ENCODE measurements at places on chromosomes 1 and 21.

- no peak for DNase-seq
Measured at GRCh38 chr1:162732094-162732493, 58.4 kb upstream of the HSD17B7 start.

DNA sequence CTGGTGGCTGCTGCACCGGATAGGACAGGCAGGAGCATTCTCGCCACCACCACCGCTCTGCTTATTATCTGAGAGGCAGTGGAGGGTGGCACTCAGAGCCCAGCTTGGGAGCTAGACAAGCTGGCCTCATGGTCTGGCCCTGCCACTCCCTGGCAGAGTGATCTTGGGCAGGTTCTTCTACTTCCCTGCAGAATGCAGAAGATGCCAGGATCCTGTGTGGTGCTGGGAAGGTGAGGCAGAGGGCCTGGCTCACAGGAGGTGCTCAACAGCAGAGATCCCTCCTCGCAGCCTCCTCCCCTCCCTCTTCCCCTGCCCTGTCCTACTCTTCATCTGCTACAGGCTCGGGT lies 60.4 kb downstream of the ARHGEF10L start:
- no peak for DNase-seq

DNA sequence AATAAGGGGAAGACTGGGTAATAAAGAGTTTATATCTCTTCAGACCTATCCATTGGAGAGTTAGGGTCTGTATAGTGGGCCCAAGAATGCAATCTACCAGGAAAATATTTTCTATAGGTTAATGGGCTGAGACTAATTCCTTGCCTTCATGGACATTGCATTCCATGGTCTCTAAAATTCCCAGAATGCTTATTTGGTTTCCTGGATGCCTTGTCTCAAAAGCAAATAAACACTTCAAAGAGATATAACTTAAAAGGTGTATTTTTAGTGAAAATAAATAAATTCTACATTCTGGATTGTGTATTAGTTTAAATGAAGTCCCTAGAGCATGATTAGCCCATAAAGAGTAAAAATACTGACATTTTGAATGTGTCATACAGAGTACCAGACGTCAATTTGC lies 550.1 kb upstream of the PKN2 start:
- no peak for DNase-seq

GRCh38 chr1:31790140-31790539 lies 25.7 kb downstream of the SPOCD1 start:
- DNase-seq: no peak

DNA sequence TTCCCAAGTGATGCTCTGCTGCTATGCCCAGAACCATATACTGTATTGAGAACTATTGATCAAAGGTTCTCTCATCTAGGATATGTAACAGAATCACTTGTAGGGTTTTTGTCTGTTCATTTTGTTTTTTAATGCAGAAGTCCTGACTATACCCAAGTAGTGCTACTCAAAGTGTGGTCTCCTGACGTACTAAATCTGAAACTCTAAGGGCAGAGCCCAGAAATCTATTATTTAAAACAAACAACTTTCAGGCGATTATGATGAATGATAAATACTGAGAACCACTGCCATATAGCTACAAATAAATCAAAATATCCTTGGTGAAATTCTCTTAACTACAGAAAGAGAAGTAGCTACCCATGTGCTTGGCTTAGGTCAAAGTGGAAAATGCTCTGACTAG lies 10.1 kb downstream of the ZZZ3 start:
- no peak for DNase-seq

GRCh38 chr1:170807432-170807831 lies 127.9 kb upstream of the MROH9 start:
- no peak for DNase-seq

DNA sequence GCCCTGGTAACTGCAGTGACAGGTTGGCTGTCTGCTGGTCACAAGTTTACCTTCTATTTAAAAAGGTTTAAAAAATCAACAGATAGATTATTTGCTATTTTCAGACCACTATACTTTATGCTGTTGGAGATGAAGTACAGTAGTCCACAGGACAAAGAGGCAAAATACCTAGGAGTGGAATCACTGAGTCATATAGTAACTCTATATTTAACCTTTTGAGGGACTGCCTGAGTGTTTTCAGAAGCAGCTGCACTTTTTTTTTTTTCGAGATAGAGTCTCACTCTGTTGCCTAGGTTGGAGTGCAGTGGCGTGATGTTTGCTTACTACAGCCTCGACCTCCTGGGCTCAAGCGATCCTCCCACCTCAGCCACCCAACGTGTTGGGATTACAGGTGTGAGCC lies 11.7 kb downstream of the CNIH4 start:
- DNase-seq: no peak

GRCh38 chr1:202081992-202082391 lies 40.7 kb upstream of the GPR37L1 start:
- no peak for DNase-seq

DNA sequence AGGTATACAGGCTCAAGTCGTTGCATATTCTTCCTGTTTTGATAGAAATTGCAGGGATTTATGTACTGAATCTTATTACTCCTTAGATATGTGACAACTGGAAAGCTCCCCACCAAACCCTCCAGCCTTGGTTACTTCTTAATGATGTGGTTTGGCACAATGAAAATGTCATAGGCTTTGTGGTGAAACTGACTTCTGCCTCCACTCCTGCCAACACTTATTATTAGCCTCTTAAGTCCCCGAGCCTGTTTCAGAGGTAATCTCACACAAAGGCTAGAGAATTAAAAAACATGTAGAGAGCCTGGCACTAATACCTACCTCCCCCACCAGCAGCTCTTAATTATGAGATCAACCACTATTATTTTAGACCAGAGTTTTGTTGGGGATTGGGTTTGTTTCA lies 4.2 kb downstream of the COX20 start:
- DNase-seq: no peak

GRCh38 chr1:157234705-157235273 lies 96.6 kb upstream of the ETV3 start:
- DNase-seq: no peak

DNA sequence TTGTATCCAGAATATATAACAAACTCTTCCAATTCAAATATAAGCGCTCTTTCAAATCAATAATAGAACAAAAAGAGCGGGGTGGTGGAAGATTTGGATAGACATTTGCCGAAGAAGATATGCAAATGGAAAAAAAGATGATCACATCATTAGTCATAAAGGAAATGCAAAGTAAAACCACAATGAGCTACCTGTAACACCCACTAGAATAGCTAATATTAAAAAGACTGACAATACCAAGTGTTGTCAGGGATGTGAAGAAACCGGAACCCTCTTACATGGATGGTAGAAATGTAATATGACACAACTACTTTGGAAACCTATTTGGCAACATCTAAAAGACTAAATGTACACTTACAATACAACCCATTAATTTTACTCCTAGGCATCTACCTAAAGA lies 5.7 kb upstream of the TRAF5 start:
- DNase-seq: no peak

DNA sequence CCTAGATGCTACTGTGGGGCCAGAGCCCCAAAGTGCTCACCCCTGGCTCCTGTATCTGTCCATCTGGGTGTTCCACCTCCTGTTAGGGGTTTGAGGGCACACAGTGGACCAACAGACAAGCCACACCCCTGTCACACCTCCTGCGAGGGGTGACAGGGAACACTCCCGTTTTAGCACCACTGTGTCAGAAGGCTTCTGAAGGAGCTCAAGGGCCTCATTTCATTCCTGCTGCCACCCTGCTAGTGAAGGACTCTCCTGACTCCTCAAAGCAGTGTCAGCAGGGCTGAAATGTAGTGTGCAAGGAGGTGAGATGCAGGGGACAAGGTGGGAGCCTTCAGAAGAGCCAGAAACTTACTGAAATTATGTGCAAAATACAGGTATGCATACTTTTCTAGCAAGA lies 174.6 kb downstream of the GPATCH2 start:
- DNase-seq: no peak

- no peak for DNase-seq
Measured at GRCh38 chr1:18817795-18818435, 41.5 kb downstream of the TAS1R2 start.

GRCh38 chr1:195580988-195581387 lies 1027.3 kb downstream of the KCNT2 start:
- no peak for DNase-seq

GRCh38 chr1:184036517-184036949 lies 995 bp downstream of the COLGALT2 start:
- no peak for DNase-seq

- no peak for DNase-seq
Measured at GRCh38 chr1:69076631-69077030, 491.1 kb upstream of the LRRC7 start.

DNA sequence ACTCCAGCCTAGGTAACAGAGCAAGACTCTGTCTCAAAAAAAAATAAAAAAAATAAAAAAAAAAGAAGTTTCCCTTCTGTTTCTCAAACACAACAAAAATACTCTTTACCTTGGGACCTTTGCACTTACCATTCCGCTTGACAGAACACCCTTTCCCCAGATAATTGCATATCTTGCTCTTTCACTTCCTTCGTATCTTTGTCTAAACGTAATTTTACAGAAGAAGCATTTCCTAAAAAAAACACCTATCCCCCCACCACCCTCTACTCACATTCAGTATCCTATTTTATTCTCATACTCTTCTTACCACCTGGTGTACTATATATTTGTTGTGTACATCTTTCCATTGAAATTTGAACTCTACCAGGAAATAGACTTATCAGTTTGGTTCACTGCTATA lies 32.7 kb downstream of the ASH1L start:
- DNase-seq: no peak

DNA sequence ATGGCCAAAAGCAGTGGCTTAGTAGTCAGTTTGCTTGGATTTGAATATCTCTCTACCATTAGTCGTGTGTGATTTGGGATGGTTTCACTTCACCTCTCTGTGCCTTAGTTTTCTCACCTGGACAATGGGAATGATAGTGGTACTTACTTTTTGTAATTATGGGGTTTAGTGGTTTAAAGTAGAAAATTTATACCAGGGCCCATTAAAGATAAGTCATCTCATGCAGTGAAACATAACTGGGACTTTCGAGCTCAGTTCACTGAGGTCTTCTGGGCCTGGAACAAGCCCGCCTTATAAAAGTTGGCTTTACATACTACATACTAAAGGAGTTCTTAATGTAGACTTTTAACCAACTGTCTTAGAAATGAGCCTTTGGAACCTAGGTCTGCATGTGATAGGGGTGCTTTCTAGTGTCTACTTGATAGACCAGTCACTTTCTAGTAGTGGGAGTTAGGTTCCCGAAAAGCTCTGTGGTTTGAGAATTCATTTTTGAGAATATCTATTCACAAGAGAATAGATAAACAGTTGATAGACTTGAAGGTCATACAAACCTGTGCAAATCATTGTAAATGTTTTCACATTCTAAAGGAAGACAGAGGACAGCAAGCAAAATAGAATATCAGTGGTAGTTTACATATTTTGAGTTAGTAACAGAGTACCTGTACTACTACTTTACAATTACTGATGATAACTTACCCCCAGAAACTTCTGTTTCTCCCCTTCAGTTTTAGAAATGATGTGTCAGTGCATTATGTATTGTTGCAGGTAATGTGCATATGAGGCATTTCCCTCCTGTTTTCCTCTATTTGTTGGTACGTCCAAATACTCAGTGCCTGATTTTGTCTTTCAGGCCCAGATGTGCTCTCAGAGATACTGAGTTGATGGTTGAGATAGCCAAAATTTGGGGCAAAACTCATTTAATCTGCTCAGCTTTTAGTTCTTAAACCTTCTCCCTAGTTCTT lies 48.0 kb downstream of the DYRK1A start:
- no peak for DNase-seq

GRCh38 chr21:38822778-38823238 lies 17.1 kb downstream of the ETS2 start:
- DNase-seq: no peak

DNA sequence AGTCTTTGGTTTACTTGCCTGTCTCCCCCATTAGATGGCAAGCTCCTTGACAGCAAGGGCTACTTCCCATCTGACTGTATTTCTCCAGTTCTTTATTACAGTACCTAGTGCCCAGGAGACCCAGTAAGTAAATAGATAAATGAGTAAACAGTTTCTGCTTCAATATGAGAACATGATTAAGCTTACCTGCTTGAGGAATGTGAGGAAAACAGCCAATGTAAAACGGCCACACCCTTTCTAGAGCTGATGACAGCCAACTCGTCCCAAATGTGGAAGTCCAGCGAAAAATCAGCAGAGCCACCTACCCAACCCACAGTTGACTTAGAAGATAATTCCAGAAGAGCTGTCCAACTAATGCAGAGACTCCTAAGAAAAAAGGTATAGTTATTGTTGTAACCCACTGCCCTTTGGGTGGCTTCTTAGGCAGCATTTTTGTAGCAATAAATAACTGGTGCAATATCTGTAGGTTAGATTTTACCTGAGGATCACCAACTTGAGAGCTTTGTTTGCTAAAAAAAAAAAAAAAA lies 6.5 kb upstream of the DR1 start:
- DNase-seq: no peak

GRCh38 chr1:93816970-93817678 lies 61.9 kb downstream of the DNTTIP2 start:
- no peak for DNase-seq

DNA sequence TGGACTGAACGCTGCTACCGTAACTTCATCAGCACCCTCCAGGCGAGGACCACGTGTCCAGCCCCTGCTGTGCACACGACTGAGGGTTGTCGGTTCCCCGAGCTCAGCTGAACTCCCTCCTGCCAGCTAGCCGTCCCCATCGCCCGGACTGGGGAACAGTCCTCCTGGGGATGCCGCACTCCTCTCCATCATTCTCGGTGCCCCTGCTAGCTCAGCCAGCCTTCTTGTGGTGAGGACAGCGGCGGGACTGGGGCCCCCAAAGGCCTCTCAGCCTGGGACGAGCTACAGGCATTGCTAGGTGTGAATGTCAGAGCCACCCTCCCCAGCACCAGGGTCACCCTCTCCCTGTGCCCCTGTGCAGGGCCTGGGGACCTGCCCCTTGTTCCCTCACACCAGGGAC lies 8.8 kb upstream of the TTC34 start:
- no peak for DNase-seq

DNA sequence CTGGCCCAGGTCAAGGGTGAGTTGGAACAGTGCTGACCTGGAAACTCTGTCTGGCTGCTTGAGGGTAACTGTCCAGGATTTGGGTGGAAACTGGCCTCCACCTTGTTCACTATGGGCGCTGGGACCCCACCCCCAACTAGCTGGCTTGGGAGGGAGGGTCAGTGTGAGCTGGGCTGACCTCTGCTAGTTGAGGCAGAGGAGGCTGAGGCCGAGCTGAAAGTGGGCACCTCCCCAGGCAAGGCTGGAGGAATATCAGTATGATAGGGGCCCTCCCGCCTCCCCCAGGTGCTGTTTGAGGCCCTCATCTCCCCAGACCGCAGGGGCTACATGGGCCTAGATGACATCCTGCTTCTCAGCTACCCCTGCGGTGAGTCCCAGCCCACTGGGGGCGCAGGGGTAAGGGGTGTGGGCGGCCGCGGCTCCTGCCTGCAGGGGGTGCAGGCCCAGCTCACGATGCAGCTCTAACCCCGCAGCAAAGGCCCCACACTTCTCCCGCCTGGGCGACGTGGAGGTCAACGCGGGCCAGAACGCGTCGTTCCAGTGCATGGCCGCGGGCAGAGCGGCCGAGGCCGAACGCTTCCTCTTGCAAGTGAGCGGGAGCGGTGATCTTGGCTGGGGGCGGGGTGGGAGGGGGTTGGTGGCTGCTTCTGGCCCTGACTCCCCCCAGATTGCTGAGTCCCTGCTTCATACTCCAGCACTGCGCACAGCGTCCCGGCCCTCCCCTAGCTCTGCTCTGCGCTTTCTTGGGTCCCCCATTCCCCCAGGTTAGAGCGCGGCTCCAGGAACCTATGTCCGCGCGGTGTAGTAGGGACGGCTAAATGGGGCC lies 22.9 kb downstream of the PTPRU start:
- DNase-seq: no peak

GRCh38 chr1:9860887-9861286 lies 37.1 kb upstream of the CLSTN1 start:
- no peak for DNase-seq

Measured in hematopoietic multipotent progenitor cell treated with erythropoietin and hydrocortisone succinate and interleukin-3 and kit ligand, for 15 days (in vitro differentiated cells).